CD4-positive, alpha-beta T cell treated with Interleukin-17A for 4 hours (primary cell): ENCODE measurements at places on chromosomes 7 and 10.

DNA sequence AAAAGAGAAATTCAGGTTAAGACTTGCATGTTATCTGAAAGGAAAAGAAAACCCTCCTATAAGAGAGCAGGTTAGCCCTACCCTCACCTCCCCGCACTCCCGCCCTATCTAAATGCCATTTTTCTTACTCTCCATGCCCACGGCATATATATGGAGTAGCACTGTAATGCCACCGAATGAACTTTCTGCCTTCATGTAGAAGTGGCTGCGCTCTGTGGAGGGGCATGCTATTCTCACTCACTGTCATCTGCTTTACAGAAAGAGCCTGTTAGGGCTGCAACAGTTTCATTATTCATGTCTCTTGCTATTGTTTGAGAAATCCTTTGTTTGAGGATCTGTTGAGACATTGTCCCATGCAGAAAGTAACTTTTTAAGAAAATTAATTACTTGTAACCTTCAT is 1190.6 kb downstream of the SORCS1 start:
- no peak for DNase-seq

GRCh38 chr7:148486937-148487336 is 103.6 kb upstream of the C7orf33 start:
- no peak for DNase-seq

GRCh38 chr7:96636979-96637378 is 72.7 kb downstream of the SEM1 start:
- DNase-seq, result no peak

DNA sequence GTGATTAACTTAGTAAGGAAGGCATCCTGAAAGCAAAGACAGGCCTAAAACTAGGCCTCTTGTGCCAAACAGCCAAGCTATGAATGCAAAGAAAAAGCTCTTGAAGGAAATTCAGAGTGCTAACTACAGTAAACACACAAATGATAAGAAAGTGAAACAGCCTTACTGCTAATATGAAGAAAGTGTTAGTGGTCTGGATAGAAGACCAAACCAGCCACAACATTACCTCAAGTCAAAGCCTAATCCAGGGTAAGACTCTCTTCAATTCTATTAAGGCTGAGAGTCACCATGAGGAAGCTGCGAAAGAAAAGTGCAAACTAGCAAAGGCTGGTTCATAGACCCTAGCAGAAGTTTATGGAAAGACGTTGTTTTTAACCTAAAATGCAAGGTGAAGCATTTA is 66.0 kb downstream of the IPMK start:
- DNase-seq, result no peak

DNA sequence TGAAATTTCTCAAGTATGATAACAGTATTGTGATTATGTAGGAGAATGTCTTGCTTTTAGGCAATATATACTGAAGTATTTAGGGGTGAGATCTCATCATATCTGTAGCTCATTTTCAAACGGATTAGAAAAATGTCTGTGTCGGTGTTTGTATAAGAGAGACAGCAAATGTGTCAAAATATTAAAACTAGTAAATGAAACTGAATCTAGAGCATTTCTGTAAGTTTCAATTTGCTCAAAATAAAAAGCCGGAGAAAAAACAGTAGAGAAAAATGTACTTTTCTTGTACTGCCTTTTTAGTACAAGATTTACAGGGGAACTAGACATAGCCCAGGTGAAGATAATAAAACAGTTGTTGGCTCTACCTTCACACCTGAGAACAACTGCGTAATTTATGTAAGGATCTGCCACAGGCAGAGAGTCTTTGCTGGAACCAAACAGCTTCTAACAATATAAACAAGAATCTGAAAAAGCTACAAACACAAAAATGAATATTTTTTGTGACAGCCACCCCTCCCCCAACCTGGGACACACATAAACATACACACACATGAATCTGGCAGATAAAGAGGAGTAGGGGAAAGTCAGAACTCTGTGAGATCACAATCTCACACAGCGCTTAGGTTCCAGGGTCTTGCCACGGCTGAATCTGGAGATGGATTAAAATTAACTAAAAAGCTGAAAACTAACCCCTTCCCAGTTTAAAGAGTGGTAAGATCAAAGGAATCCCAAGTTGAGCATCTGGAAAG is 153.3 kb downstream of the AVL9 start:
- no peak for DNase-seq

DNA sequence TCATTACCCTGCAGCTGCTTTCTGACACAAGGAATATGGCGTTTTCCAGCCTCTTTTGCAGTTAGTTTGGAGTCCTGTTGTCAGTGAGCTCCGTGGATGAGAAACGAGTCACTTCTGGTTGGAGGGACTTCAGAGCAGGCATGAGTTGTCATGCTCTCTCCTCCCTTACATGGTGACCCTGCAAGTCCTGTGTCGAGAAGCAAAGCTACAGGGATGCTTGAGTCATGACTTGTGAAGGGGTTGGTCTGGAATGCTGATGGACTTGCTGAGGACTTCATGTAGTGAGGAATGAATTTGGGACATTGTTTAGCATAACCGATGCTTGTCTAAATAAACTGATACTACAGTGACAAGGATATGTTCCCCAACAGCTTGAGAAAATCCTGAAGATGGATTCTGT is 108.8 kb downstream of the ADCYAP1R1 start:
- no peak for DNase-seq

GRCh38 chr7:18041191-18041590 is 13.5 kb upstream of the PRPS1L1 start:
- no peak for DNase-seq

DNA sequence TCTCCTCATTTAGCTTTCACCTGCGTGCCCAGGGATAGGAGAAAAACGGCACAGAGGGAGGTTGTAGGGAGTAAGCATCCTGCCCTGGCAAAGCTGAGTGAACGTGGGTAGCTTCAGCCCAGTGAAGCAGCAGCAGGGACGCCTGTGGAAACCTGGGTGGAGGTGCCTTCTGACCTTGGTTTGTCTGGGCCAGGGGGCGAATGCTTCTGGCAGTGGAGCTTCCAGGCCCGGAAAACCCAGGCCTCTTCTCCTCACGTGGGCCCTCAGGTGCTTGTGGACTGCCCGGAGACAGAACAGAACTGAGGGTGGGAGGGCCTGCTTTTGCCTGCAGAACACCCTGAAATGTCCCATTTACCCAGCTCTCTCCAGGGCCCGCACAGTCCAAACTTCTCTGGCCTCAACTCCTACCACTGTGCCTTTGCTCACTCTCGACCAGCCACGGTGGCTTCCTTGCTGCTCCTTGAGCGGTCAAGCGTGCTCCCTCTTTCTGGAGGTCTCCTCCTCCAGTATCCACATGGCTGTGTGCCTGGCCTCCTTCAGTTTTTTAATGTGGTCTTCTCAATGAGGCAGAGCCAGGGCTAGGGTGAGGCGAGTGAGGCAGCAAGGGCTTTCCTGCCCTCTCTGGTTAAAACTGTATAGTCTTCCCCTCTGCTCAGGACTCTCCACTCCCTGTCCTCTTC is 62.4 kb downstream of the TMEM209 start:
- no peak for DNase-seq

DNA sequence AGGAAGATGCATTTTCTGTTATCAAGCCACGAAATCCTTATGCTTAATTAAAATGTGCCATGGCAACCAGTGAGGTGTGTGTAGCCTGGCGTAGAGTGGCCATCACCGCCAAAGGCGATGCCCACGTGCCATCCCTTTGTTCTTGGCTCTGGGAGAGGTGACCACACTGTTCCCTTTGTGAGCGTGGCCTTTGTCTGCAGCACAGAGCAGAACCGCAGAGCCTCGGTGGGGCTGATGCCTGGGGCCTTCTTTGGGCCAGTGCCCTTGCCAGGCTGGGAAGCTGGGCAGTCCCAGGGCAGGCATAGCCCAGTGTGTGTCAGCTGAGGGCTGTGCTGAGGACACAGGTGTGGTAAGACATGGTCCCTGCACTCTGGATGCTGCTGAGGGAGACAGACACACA is 48.3 kb downstream of the BUB3 start:
- no peak for DNase-seq

DNA sequence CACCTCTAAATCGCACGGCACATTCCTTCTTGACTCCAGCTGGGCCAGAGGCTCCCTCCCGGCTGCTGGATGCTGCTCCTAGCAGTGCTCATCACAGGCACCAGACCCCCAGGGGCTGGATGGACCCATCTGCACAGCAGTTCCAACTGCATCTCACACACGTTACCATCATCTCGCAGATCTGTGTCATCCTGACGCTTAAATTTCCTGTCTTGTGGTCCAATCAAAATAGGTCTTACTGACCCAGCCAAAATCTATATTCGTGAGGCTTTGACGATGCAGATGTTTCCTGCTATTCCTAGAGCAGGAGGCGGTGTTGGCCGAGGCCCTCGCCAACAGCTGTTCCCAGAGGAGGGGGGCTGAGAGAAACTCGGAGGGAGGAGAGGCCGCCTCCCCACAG is 108.0 kb downstream of the MKI67 start:
- DNase-seq, result no peak

- DNase-seq, result no peak
Measured at GRCh38 chr7:29471444-29472138, 92.0 kb upstream of the PRR15 start.

- no peak for DNase-seq
Measured at GRCh38 chr10:49169776-49170175, 18.4 kb downstream of the TMEM273 start.

DNA sequence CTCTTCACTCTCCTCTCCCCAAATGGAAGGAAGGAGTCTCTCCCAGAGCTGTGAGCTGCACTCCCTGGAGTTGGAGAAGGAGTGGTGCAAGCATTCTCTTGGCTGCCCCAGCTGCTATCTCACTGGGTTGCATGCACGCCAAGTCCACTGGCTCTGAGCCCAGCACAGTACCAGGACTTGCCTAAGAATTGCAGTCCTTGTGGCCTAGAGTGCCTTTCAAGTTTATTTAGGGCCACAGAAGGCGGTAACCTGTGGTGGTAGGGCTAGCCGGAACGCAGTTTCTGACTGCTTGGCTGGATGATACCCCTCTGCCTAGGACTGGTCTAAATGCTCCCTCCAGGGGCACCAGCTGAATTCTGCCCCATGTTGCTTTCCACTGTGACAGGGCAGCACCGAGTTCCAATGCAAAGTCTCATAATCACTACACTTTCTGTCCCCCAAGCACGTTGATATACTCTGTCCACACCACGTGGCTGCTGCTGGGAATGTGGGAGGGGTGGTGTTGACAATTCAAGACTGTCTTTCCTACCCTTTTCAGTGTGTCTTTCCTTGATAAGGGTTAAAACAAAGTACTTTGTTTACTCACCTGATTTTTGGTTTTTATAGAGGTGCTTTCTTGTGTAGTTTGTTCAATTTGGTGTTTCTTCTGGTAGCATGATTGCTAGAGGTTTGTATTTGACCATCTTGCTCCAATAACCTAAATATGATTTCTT is 57.0 kb downstream of the PHTF2 start:
- no peak for DNase-seq

GRCh38 chr7:28328822-28329660 is 83.3 kb upstream of the CREB5 start:
- no peak for DNase-seq

DNA sequence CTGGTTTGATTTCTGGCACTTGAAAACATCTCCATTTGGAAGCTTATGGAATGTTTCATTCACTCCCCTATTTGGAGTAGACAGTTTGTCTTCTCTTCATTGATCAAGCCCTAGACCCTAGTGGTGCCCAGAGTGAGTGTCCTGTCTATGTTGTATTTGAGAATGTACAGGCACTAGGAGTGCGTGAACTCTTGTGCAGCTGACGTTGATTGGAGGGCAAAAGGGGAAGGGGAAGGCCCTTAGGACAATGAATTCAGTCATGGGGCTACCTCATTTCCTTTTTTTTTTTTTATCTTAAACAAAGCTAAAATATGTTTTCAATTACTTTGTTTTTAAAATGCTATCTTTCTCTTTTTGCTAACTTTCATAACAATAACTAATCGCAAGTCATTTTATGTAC is 66.5 kb downstream of the ADD3 start:
- DNase-seq, result no peak

GRCh38 chr7:70935311-70935710 is 196.6 kb upstream of the GALNT17 start:
- DNase-seq, result no peak

DNA sequence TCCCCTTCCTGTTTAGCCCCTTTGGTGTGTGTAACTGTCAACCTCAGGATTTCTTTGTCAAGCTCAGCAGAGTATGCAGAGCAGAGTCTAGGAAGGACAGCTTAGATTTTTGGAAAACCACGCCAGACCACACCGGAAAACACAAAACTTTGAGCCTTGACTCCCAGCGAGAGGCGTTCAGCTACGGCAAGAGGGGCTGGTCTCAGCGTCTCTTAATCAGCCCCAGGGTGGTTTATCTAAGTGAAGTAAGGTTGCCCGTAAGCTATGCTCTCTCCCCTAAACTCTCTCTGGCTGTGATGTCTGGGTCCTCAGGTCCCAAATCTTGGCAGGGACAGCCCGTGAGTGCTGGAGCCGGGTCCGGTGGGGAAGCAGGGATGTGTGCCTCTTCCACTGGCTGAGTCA is 230.9 kb downstream of the KLF6 start:
- DNase-seq, result no peak

DNA sequence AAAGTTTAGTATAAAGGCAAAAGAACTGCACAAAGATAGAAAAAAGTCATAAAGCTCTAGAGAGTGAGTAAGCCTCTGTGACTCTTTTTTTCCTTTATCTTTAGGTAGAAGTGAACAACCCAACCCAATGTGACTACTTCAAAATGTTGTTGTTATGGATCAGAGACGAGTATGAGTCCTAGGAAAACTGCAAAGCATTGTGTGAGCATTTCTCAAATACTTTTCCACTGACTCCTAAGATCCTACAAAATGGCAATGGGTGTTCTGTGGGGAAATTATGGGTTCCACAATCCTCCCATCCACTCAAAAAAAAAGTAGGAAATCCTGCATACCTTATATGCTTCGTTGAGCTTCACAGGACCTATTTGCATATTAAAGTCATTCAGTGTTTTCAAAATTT is 177.1 kb downstream of the DGKI start:
- DNase-seq, result no peak

GRCh38 chr7:29548823-29549222 is 14.8 kb upstream of the PRR15 start:
- no peak for DNase-seq

GRCh38 chr7:69060516-69060915 is 537.8 kb upstream of the AUTS2 start:
- DNase-seq, result no peak

DNA sequence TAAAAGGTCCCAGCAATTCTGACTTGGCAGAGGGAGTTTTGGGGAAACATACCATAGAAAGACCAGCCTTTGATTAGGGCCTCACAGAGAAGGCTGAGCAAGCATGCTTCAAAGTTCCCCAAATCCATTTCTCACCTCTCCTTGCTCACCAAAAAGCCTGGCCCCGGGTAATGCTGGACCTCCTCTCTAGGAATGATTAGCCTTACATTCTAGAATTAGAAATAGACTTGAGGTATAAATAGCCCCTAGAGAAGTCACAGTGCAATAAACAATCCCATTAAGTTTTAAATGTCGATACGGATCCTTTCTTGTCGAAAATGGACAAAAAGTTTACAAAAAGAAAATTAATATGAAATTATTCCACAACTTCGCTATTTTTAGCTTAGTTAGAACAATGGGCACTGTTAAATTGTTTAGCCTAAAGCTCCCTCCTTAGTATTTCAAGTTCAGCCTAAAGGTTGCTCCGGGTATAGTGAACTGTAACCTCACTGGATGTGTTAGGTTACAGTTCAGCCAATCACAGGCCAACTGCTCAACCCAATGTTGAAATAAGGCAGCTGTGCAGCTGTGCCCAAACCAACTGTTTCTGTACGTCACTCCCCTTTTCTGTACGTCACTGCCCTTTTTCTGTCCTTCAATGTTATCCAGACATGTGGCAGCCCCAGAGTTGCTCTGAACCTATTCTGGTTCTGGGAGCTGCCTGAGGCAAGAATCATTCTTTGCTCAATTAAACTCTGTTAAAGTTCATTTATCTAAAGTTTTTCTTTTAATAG is 7.9 kb upstream of the GSDME start:
- no peak for DNase-seq

GRCh38 chr7:28064437-28064836 is 116.2 kb downstream of the JAZF1 start:
- no peak for DNase-seq
